ENCODE measurements at places on chromosomes 4 and X. TPM values are rescaled to one million over a fixed set of nuclear protein-coding genes. Genes with fewer than 3 reads are reported as not detected.

DNA sequence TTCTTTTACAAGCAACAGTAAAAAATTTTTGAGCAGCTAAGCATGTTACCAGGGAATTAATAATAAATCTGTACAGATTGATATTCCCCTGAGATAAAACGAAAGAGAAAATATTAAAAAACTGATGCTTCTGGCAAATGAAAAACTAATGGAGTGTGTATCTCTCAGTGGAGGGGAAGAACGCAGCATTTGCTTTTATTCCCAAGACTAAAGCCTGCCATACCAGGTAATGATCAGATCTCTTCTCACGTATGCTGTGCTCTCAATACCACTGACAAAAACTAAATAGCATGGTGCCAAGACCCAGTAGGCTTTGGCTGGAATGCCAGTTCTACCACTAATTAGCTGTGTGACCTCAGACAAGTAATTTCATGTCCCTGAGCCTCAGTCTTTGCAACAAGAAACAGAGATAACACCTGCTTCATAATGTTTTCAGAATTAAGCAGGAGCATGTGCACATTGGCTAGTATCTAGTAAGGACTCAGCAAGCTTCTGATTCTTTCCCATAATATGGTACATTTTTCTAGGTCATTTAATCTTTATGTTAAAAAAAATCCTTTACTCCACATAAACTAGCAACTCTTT is 179.6 kb downstream of the CENPC start:
- DNase-seq, result no peak

GRCh38 chr4:121360495-121360894 is 20.3 kb downstream of the QRFPR start:
- DNase-seq, result no peak

SLC2A9 gene
- total RNA-seq, result 0.20 TPM

FHIP1A gene
- total RNA-seq, result 76.3 TPM

- DNase-seq, result no peak
Measured at GRCh38 chrX:6446582-6446981, 88.3 kb downstream of the VCX3A start.

NDST3 gene
- total RNA-seq, result 0.60 TPM

PRR32 gene
- not detected for total RNA-seq

- DNase-seq, result no peak
Measured at GRCh38 chr4:23567338-23567737, 322.5 kb downstream of the PPARGC1A start.

DNA sequence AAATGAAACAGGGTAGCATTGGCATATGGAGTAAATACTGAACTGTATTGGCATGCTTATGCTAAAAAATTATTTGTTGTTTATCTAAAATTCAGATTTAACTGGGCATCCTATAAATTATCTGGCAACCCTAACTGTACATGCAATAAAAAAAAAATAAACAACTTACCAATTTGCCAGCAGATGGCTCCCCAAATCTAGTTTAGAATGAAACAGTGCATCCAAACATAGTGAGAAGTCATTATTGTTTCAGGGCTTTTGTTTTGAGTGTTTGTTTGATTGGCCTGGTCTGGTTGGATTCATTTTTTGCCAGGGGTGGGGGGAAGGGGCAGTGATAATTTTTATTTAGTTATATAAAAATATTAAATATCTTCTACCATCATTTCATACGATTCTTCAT is 12.8 kb upstream of the NSUN7 start:
- no peak for DNase-seq

GRCh38 chr4:179325181-179325580 is 1882.9 kb upstream of the AGA start:
- DNase-seq, result no peak

XKRX gene
- total RNA-seq, result 1.2 TPM

SNX12 gene
- 74.2 TPM for total RNA-seq

GRCh38 chr4:110967936-110968335 is 345.1 kb upstream of the PITX2 start:
- no peak for DNase-seq

PPP1R2C gene
- total RNA-seq, result not detected

GRCh38 chr4:113943863-113944262 is 35.6 kb downstream of the ARSJ start:
- no peak for DNase-seq

- DNase-seq, result no peak
Measured at GRCh38 chr4:184856277-184856609, 30.5 kb upstream of the ACSL1 start.

NOA1 gene
- 28.5 TPM for total RNA-seq

GRCh38 chr4:86055898-86056297 is 304.0 kb downstream of the MAPK10 start:
- DNase-seq, result no peak

DNA sequence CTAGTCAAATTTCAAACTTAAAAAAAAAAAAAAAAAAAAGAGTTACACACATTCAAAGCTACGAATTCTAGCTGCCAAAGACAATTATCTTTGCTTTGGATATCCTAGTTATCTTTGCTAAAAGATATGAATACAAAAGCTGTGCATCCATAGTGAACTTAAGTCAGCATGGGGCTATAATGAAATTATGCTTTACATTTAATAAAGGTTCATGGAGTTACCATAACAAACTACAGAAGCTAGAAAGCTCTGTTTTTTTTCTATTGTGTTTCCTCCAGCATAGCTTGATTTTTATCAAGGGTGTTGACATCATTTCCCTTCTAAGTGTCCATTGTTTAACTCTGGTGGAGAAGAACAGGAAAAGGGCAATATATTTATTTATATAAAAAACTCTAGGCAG is 234.1 kb downstream of the ANKRD50 start:
- no peak for DNase-seq

TMPRSS11D gene
- not detected for total RNA-seq

DNA sequence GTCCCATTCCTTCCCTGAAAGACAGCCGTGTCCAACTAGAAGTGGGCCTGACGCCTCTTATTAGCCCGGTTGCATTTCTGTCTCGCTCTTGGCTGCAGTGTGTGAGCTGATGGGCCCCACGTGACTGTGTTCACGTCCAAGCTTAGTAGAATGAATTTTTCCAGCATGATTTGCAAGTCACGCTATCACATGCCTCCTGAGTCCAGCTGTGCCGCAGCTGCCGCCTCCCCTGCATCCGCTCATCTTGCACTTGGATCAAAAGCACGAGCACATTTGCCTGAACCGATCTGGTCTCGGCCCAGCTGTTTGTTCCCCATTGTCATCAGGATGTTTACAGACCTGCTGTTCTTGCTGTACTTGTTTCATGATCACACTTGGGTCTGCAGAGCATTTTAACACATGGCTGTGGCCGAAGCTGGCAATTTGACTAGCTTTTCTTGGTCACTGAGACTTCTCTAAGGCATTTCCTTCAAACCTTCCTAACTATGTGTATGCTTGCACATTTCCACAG is 126.5 kb downstream of the KIT start:
- DNase-seq, result no peak

CSTF2 gene
- 33.0 TPM for total RNA-seq

GRCh38 chr4:97153042-97153441 is 990.2 kb downstream of the STPG2 start:
- DNase-seq, result no peak

EMCN gene
- total RNA-seq, result not detected

GRCh38 chrX:38804682-38805431 is 3.6 kb downstream of the MID1IP1 start:
- DNase-seq, result no peak

CXCL11 gene
- 0.33 TPM for total RNA-seq

NBDY gene
- 66.0 TPM for total RNA-seq

DNA sequence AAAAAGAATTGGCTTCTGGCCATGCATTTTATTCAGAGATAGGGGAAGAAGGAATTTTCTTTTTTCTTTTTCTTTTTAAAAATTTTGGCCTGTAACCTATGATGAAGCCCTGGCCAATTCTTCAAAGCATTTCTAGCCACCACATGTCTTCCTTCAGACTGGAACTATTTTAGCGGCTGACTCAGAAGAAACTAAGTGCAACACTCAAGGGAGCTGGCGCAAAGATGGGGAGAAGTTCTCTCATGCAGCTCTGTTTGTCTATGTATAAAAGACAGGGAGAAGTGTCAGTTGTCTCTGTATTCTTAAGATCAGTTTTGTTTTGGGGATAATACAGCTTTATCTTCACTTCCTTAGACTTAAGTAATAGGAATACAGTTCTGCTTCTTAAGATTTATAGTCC is 46.1 kb downstream of the MBNL3 start:
- DNase-seq, result no peak

FAM9B gene
- not detected for total RNA-seq

ZNF630 gene
- total RNA-seq, result 2.2 TPM

CYSLTR1 gene
- 0.09 TPM for total RNA-seq

DNA sequence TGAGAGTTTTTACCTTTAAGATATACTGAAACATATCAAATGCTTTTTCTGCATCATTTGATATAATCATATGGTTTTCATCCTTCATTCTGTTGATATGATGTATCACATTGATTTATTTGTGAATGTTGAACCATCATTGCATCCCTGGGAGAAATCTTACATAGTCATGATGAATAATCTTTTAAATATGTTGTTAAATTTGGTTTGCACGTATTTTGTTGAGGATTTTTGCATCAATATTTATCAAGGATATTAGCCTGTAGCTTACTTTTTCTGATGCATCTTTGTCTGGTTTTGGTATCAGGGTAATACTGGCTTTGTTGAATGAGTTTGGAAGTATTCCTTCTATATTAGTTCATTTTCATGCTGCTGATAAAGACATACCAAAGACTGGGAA is 541.4 kb downstream of the TLL1 start:
- DNase-seq, result no peak

DNA sequence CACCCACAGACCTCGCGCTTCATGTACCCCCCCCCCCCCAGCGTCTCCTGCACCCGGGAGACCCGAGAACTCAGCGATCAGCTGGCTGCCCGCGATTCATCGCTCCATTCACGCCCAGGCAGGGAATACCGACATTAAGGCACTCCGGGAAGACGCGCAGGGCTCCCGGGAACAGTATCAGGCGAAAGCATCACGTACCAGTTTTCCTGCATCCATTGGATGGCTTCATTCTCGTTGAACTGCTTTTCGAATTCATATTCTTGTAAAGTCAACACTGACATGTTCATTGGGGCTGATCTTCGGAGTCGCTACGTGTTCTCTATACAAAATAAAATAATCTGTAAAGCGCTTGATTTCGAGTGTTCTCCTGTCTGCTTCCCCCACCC is 373 bp downstream of the ELOVL6 start:
- no peak for DNase-seq

- DNase-seq, result no peak
Measured at GRCh38 chr4:63898961-63899360, 510.3 kb downstream of the TECRL start.

DNA sequence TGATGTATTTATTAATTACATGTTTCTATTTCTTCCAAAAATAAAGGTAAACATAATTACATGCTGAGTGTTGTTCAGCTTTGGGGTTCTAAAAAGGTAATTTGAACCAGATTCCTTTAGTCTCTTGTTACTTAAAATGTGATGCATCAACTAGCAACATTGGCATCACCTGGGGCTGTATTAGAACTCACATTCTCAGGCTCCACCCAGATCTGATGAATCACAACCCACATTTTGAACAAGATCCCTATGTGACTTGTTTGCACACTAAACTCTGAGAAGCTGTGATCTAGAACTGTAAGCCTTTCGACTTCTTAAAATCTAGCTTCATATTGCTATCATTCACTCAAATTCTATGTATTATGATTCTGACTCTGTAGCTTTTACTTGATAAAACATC is 23.0 kb upstream of the HS3ST1 start:
- no peak for DNase-seq

GRCh38 chrX:114712466-114712865 is 128.6 kb downstream of the HTR2C start:
- DNase-seq, result no peak

DNA sequence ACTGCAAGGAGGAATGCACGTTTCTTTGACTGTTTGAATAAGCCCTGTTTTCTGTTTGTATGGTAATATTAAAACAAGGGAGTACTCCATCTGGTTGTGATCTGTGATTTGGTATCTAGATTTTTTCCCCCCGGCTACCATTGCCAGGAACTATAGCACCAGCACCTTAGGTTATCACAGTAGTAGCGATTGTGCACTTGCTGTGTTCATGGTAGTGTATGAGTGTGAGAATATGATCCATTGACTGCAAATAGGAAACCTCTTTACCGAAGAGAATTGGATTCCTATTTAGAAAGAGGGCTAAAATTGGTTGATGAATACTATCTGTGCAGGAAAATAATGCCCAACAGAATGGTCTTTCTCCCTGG is 69.9 kb downstream of the LARP7 start:
- no peak for DNase-seq

TRPC5OS gene
- not detected for total RNA-seq

DNA sequence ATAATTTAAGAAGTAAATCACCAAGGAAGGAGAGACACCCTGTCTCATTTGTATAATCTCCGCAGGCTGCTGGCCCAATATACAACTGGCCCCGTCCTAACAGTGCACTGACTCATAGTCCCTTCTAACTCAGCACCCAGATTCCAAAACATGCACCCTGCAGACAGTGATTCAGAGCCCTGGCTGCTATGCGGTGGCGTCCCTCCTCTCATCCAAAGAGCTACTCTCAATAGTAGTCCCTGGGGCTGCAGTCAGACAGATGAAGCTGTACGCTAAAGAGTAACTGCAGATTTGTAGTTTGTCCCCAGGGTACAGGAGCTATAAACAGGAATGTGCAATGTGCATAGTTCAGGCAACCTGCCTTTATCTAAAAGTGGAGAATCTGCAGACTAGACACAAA is 23.0 kb downstream of the GABRA3 start:
- no peak for DNase-seq

DNA sequence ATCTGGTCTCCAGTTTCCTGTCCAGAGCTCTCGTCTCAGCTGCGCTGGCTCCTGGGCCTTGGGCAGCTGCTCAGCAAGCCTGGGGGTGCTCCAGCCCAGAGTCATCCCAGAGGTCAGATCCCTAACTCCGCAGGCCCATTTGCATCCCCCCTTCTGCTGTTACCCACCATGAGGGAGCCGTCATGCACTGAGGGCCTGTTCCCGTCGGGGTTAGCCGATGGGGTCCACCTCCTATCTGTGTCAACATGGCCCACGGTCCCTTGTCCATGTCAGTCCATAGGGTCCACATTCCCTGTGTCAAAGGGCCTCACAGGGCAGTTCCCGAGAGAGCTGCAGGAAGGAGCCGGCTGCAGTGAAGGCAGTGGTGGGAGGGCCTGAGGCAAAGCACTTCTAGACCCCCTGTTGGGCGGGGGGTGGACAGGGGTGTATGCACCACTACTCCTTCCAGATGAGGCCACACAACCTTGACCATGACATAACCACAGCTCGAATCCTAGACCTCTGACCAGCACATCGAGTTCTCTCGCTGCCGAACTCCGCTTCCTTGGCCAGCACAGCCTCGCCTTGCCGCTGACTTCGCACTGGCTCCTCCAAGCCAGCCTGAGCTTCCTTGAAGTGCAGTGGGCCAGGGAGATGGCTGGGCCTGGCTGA is 24.9 kb downstream of the WDR1 start:
- DNase-seq, result no peak

GABRA4 gene
- total RNA-seq, result 0.33 TPM

GAGE12E gene
- total RNA-seq, result not detected

DNA sequence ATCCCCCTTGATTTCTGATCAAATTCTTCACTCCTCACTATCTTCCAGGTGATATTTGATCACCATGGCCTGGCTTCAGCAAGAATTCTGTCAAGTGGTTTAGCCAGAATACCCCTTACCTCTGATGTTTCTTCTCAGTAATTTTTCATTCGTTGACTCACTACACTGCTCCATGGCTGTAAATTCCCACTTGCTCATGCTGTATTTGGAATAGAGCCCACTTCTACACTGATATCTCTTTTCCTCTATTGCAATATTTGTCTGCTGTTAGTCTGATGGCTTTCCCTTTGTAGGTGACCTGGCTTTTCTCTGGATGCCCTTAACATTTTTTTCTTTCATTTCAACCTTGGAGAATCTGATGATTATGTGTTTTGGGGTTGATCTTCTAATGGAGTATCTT is 73.9 kb upstream of the DIPK2B start:
- DNase-seq, result no peak

GRCh38 chr4:61273233-61273632 is 73.1 kb downstream of the ADGRL3 start:
- no peak for DNase-seq

All from H1 (cell line).